ENCODE measurements at places on chromosomes 1 and 21.

- no peak for DNase-seq
Observed at GRCh38 chr1:69700770-69701169, 133.0 kb downstream of the LRRC7 start.

GRCh38 chr21:41923631-41924367 is 30.0 kb downstream of the C2CD2 start:
- DNase-seq, result no peak

GRCh38 chr1:223665592-223666312 is at the start of gene CAPN8:
Gene CAPN8, minus strand, starts transcription at chr1:223665701. Its CDS starts 55 bp downstream, at chr1:223665646.
- no peak for DNase-seq

- no peak for DNase-seq
Observed at GRCh38 chr1:110230381-110231199, 20.5 kb downstream of the KCNC4 start.

DNA sequence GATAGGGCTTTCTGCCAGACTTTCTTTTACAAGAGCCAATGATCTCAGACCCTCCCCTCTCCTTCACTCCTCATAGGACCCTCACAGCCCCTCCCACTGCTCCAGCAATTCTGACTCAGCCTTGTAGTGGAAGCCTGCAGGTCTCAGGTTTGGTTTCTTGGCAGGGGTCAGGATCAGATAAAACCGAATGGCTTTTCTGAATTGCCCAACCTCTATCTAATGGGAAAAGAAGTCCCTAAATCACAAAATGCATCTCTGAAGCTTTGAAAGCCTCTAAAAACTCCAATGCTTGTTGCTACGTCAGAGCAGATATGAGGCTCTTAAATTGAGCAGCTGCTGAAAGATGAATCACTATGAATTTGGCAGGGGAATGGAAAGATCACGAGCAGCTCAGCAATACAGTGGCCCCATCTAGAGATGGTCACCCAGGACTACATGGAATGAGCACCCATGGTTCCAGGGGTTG is 74.5 kb downstream of the NID1 start:
- no peak for DNase-seq

- DNase-seq, result no peak
Observed at GRCh38 chr1:97551113-97551512, 369.7 kb downstream of the DPYD start.

GRCh38 chr1:229862017-229862774 is 204.8 kb upstream of the GALNT2 start:
- no peak for DNase-seq

DNA sequence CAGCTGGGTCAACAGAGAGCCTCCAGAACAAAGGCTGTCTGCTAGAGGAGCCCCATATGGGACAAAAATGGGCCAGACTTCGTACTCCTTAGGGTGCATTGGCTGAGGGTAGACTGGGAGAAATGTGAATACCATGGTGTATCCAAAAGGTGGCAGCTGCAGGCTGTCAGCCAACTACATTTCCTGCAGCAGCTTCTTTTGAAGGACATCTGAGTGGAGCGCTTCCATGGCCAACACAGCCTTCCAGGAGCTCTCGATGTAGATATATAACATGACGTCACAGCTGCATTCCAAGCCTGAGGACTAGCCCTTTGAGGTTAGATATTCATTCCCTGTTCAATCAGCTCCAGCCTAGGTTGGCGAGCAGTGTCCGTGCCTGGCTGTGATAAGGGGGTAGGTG is 107.7 kb downstream of the MAB21L3 start:
- no peak for DNase-seq
